Activated T-helper 1 cell treated with anti-CD3 and anti-CD28 coated beads, Interleukin-2, amount 50 U/mL, for 16 hours (primary cell): ENCODE measurements at places on chromosomes 2 and 18.

GRCh38 chr2:55962915-55963314 lies 39.3 kb upstream of the EFEMP1 start:
- no peak for DNase-seq

- DNase-seq = no peak
Measured at GRCh38 chr2:16404551-16405300, 260.9 kb downstream of the CYRIA start.

GRCh38 chr18:36387310-36387709 lies 89.8 kb downstream of the FHOD3 start:
- no peak for DNase-seq

GRCh38 chr2:26273501-26273900 lies 28.8 kb downstream of the HADHB start:
- DNase-seq = no peak

GRCh38 chr2:29789911-29790485 lies 131.4 kb downstream of the ALK start:
- DNase-seq = no peak

DNA sequence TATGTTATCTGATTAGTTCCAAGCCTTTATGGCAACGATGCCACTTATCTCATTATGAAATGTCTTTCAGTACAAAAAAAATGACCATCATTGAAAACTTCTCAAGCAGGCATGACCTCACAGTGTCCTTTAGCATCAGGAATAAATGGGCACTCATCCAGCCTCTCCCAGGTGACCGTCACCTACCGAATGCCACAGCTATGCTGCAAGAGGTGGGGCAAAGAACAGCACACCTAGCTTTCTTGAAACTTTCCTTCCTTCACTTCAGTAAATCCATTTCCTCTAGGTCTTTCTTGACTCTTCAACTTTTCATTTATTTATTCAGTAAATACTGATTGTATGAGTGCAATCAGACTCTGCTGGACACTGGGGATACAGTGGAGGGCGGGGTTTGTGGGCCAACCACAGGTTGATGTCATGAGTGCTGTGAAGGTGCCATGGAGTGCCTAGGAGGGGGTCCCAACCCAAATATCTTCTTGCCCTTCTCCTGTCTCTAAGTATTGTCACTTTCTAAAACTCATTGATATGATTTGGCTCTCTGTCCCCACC lies 54.3 kb upstream of the HK2 start:
- no peak for DNase-seq

- DNase-seq = no peak
Measured at GRCh38 chr2:446303-446874, 158.5 kb upstream of the ALKAL2 start.

- no peak for DNase-seq
Measured at GRCh38 chr18:22311301-22311700, 106.4 kb downstream of the CTAGE1 start.

GRCh38 chr2:69902213-69902922 lies 8.6 kb downstream of the SNRNP27 start:
- no peak for DNase-seq

DNA sequence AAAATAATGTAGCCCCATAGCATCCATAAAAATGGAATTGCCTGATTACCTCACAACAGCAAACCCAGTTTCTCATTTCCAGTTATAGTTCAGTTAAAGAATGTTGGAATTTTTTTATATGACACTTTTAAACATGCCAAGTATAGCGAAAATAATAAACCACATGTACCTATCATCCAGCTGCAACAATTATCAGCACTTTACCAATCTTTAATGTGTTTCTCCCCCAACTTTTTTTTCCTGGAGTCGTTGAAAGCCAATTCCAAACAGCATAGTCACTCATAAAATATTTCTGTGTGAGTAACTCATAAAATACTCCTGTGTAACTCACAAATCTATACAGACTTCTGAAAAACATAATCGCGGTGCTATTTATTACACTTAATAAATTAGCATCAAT lies 38.1 kb downstream of the SMAD4 start:
- no peak for DNase-seq

- no peak for DNase-seq
Measured at GRCh38 chr2:21443494-21444105, 319.8 kb downstream of the TDRD15 start.

DNA sequence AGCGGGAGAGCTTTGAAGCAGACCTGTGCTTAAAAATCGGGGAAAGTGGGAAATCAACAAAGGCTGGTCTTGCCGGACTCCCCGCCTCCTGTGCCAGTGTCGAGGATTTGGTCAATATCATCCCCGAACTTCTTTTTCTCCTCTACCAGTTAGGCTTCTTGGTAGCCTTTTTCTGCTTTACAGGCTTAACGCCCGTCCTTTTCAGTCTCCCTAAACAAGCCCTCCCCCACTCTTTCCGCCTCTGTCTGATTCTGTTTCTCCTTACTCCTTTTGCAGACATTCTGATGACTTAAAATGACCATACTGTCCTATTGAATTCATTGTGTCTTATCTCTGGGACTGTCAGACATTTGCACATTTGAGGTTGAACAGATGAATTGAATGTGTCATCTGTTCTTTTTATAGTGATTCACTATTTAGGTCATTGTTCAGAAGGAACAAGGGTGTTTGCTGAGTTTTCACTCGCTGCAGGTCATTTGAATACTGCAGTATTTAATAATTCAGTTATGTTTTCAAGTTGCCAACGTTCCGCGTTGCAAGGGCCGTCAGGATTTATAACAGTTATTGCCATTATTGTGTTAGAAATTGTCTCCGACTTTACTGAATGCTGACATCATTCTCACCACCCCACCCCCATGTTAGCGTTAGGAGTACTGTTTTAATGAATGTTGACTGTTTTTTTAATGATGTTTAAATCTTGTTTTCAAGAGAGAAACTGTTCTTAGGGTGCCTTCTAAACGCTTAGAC lies 1.1 kb downstream of the ITGAV start:
- no peak for DNase-seq

DNA sequence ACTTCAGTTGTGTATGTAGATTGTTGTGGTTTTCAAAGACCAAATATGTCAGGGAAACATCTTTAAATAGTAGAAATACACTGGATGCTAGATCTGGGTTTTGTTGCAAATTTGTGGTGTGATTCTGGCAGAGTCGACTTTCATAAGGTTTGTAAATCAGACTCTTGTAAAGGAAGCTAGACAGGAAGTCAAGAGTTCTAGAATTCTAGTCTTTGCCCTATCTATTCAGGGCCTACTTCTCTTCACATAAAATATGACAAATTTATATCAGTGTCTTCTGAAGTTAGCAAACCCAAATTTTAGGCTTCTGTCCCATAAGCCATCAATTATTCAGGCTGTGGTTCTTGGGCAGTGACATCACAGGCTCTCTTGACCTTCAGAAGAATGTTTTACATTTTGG lies 1579.2 kb upstream of the PIK3C3 start:
- DNase-seq = no peak

DNA sequence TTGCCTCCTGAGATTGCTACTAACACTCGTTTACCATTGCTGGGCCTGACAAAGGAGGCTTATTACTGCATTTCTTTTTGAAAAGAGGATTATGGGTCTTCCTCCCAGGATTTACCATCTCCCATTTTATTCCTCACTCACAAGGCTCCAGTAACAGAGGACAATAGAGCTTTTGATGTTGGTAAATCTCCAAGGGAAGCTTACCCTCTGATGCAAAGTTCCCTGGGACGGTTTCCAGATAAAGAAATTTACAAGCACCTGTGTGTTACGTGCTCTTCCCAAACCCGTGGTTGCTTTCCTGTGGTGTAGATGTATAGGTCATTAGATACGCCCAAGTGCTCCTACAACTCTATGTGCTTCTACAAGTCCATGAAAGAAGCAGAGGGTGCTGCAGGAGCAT lies 17.1 kb downstream of the VSNL1 start:
- DNase-seq = no peak

- DNase-seq = no peak
Measured at GRCh38 chr2:21676676-21677075, 552.9 kb downstream of the TDRD15 start.

- no peak for DNase-seq
Measured at GRCh38 chr18:12886498-12887126, 2.6 kb upstream of the PTPN2 start.

DNA sequence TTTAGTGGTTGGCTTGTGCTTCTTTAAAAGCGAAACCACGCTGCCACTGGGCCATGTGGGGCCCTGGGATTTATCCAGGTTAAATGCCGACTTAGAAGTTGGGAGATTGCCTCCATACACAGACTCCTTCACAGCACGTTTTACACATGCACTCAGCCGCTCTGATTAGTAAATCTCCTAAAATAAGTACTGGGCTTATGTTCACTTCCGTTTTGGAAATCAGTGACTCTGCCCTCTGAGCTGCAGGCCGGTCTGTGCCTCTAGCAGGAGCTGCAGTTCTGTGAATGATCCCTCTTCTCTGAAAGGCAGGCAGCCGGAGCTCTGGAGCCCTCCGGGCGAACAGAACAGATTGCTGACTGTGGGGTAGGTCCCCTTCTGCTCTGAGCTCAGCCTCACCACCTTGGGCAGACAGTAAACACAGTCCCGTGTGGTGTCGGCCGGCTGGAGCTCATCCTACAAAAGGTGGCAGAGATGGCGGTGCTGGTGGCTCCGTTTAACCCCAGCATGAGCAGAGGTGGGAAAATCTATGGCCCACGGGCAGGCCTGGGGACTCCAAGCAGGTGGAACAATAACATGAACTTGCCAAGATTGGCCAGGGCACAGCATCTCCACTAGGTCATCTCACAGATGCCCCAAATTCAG lies 9.8 kb upstream of the RAB17 start:
- DNase-seq = no peak

DNA sequence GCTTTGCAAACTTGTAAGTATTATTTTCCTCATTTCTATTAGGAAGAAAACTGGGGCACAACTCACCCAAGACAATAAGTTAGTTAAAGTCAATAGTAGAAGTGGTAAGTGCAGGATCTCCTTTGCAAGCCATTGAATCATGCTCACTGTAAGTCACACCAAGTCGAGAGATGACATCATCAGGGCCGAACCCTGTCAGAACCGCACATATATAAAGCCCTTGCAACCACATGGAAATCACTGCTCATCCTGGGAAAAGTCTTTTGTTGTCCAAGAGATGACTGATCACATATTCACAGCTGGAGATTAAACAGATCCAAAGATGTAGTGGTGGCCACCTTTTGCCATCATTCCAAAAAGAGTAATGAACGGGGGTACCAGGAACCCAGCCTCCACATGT lies 484.8 kb upstream of the ID2 start:
- no peak for DNase-seq

DNA sequence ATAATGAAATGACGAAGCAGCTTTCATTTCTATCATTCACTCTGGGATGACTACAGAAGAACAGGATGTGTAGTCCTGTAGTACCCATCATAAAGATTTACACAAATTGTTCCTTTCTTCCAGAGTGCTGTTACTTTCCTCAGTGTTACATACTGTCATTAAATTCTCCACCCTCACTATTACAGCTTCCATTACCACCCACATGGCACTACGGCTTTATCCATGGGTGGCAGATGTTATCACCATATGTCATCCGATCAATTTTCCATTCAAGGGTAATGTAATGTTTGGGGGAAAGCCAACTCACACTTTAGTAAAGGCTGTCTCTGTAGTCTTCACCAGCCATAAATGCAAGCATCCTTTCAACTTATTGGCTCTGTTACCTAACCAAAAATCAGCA lies 7.1 kb upstream of the CSRNP3 start:
- DNase-seq = no peak

DNA sequence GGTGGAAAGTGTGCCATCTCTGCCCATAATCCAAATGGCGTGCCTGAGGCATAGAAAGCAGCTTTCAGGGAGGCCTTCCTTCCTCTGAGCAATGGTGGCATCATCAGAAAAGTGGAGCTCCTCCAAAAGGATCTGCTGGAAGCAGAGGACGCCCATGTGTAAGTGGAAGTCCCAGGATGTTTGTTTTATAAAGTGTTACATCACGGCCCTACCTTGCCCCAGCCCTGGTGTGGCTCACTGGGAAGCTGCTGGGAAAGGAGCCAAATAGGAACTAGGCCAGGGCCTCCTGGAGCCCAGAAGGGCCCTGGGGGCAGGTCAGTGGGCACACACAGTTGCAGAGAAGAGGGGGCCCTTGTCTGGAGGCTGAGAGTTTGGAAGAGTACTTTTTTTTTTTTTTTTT lies 4.2 kb upstream of the ODC1 start:
- DNase-seq = no peak

DNA sequence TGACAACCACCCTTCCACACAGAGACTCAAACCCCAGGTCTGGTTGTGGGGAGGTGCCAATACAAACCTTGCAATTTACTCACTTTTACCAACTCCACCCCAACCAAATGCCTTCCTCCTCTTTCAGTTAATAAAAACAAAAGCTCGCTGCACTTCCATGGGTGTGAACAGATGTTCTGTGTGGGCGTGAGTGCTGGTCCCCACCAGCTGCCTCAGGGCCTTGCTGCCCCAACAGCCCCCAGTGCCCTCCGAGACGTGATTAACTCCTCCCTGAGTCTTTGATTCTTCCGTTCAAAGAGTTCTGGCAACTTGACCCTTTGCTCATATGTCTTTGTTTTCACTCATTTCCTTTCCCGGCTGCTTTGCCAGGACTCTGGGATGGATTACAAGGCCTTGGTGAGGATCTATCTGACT lies 258.9 kb upstream of the CXCR4 start:
- DNase-seq = no peak

DNA sequence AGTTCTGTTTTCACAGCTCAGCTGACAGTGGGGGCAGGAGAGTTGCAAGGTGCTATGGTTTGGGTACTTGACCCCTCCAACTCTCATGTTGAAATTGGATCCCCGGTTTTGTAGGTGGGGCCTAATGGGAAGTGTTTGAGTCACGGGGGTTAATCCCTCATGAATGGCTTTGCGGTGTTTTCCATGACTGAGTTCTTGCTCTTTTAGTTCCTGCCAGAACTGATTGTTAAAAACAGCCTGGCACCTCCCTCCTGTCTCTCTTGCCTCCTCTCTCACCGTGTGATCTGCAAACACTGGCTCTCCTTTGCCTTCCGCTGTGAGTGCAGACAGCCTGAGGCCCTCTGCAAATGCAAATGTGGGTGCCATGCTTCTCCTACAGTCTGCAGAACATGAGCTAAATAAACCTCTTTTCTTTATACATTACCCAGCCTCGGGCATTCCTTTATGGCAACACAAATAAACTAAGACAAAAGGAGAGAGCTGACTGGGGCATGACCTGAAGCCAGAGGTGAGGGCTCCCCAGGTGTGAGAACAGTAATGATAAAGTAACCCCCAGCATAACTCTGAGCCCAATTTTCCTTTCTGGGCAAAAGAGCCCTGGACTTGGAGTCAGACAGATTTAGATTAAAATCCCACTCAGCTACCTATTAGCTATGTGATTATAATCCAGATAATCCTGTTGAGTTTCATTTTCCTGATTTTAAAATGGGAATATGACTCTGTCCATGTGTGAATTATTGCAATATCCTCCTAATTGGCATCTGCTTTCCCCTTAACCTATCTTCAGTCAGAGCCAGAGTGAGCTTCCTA lies 64.9 kb upstream of the CAPN13 start:
- DNase-seq = no peak
